Activated effector memory CD4-positive, alpha-beta T cell treated with Interleukin-2 at 50 U/mL for 16 hours (primary cell): ENCODE measurements at places on chromosomes 11 and 22.

GRCh38 chr11:120522021-120522420, 10.5 kb downstream of the GRIK4 start:
- DNase-seq = no peak

DNA sequence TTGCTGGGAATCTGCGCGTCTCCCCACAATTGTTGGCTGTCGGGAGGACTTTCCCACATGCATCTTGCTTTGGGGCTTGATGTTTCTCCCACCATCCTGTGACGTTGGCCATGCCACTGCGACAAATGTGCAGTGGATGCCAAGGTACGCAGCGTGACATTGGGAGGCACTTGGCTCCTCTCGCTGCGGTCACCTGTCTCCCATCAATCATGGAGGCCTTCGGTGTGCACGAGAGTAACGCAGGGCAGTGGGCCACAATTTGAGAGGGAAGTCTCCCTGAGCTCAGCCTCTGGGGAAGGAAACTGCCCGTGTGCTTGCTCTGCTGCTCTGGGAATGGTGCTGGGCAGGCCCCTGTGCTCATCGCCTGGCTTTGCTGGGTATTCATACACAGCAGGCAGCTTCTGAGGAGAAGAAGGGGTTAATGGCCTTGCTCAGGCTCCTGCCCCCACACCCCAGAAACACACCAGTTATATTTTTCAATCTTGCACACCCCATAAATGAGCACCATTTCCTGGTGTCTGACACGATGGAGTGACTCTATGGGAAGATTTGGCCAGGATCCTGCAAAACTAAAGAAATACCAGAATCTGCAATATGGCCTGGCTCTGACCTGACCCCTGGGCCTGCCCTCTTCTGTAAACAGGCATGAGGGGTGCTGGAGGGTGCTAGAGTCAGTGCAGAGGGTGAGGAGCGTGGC, 153.5 kb downstream of the ADAMTS15 start:
- no peak for DNase-seq

- no peak for DNase-seq
Measured at GRCh38 chr11:2708151-2708581, 8.4 kb upstream of the KCNQ1OT1 start.

DNA sequence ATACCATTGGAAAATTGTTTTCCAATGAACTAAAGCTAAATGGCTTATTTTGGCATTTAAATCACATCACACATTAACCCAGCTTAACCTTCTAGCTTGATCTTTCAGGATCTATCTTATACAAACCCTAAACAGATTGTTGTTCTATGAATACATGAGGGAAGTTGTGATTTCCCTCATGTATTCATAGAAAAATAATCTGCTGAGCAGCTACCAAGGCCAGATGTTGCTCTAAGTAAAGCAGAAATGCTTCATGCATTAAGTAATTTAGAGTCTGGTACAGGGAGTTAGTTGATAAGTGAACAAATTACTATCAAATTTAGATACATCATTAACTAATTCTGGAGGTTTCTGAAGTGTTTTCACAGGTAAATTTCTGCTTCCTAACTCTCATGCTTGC, 204.6 kb upstream of the ANO3 start:
- no peak for DNase-seq

GRCh38 chr11:117814204-117814765, 10.3 kb downstream of the FXYD2 start:
- DNase-seq = no peak

- DNase-seq = no peak
Measured at GRCh38 chr11:120212259-120212878, 1.5 kb downstream of the OAF start.

- no peak for DNase-seq
Measured at GRCh38 chr11:68010090-68011041, at the start of gene ALDH3B1. Gene ALDH3B1 (plus strand): TSS chr11:68010327. CDS start chr11:68015298, 4,971 bp downstream.

GRCh38 chr11:96714689-96715088, 324.9 kb downstream of the JRKL start:
- no peak for DNase-seq

GRCh38 chr11:99822846-99823565, 802.3 kb downstream of the CNTN5 start:
- no peak for DNase-seq

- no peak for DNase-seq
Measured at GRCh38 chr22:43337385-43337784, 5.8 kb downstream of the SCUBE1 start.

GRCh38 chr11:33912405-33913361, 20.8 kb upstream of the LMO2 start:
- DNase-seq = no peak

DNA sequence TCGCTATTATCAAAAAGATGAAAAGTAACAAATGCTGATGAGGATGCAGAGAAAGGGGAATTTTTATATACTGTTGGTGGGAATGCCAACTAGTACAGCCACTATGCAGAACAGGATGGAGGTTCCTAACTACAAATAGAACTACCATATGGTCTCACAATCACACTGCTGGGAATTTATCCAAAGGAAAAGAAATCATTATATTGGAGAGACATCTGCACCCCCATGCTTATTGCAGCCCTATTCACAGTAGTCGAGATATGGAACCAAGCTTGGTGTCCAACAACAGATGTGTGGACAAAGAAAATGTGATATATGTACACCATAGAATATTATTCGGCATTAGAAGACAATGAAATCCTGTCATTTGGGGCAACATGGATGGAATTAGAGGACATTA, 19.6 kb upstream of the POU2AF2 start:
- no peak for DNase-seq

GRCh38 chr11:122727101-122727929, 71.8 kb downstream of the UBASH3B start:
- DNase-seq = peak; percentile 26

GRCh38 chr22:27274770-27275449, 526.6 kb downstream of the MN1 start:
- DNase-seq = no peak

DNA sequence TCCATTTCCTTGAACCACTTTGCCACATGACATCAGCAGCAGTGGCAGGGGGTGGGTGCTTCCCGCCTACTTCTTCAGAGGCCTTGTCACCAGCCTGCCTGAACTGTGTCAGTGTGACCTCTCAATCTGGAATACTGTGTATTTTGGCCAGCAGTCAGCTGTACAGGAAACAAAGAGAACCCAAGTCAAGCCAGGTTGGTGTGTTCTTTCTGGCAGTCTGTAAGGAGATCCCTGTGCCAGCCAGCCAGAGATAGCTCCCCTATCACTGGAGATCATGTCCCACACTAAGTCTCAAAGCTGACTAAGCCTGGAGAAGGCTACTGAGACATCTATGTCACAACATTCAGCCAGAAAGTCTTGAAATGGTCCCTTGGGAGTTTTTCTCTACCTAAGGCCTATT, 142.1 kb downstream of the TRPC6 start:
- DNase-seq = no peak

DNA sequence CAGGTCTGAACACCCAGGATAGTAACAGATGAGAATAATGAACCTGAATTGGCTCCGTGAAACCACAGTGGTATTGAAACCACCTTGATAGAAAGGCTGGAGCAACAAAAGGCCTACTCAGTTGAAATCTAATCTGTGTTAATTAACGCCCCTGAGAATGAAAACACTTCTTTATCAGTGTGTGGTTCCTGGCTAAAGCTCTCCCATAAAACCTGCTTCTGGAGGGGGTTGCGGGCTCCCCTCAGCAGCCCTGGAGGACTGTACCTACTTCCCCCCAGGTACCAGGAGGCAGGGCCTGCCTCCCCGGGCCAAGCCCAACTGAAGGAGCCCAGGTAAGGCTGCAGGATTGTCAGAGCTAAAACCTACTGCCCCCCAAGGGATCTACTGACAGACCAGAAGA, 54.6 kb downstream of the PLEKHA7 start:
- DNase-seq = no peak

GRCh38 chr11:19511413-19512183, 201.0 kb upstream of the NAV2 start:
- no peak for DNase-seq
